Activated CD4-positive, alpha-beta T cell treated with anti-CD3 and anti-CD28 coated beads, Interleukin-2, amount 10 ng/mL, durations not matched to agents 7 days and 5 days (primary cell): ENCODE measurements at places on chromosomes 11 and 22. TPM values are rescaled to one million over a fixed set of nuclear protein-coding genes. Genes with fewer than 3 reads are reported as not detected.

CNGA4 gene
- total RNA-seq: 0.17 TPM

RFPL3 gene
- total RNA-seq: not detected

OVOL1 gene
- not detected for total RNA-seq

HEPN1 gene
- not detected for total RNA-seq

DMC1 gene
- total RNA-seq: 12.3 TPM

RIMBP3B gene
- 0.84 TPM for total RNA-seq

- DNase-seq: no peak
These were observed 246.6 kb downstream of the TMEM135 start for GRCh38 chr11:87284306-87284705.

DNA sequence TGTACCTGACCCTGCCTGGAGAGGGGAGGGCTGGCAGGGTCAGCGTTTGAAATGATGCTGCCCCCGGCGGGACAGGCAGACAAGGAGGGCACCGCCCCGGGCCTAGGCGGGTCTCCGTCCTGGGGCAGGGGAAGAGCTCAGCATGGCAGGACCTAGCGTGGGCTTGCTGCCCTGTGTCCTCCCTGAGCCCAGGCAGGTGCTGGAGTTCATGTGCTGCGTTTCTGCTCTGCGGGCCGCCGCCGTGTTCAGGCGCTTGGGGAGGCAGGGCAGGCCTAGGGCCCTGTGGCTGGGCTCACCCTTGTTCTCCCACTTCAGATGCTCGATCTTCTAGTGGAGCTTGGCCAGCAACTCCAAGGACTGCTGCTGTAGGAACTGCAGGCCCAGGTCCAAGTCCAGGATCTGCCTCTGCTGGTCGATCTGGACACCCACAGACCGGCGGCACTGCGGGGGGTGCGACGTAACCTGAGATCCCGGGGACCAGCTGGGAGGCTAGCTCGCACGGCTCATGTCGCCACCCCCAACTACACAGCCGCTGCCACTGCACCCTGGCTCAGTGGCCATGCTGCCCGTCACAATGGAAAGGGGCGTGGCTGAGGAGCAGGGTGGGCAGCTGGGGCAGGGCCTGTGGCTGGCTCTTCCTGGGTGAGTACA lies 84.4 kb downstream of the MED15 start:
- no peak for DNase-seq

GRCh38 chr11:67117176-67117575 lies 1.9 kb upstream of the KDM2A start:
- no peak for DNase-seq

GRCh38 chr11:34643846-34644245 lies 23.0 kb downstream of the EHF start:
- no peak for DNase-seq

- no peak for DNase-seq
These were observed 19.1 kb downstream of the CYB5R2 start for GRCh38 chr11:7654195-7654705.

DNA sequence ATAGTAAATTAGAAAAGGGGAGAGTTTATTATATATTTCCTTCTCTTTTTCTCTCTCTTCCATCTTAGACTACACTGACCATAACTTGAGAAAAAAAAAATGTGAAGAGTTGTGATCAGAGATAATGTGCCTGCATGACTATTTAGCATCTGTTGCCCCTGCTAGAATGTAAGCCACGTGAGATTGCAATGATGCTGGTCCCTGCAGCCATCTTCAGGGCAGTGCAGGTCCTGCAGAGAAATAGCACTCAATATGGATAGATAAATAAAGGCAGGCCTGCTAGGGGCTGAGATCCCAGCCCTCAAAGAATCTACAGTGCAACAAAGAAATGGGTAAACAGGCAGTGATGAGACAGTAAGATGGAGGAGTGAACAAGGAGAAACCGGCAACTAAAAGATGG lies 7.8 kb upstream of the DKK3 start:
- no peak for DNase-seq

- no peak for DNase-seq
These were observed 8.9 kb downstream of the SULT4A1 start for GRCh38 chr22:43853328-43853931.

- no peak for DNase-seq
These were observed 3.9 kb downstream of the ENDOD1 start for GRCh38 chr11:95093548-95093947.

GRCh38 chr22:24496661-24497060 lies 1.5 kb downstream of the UPB1 start:
- DNase-seq: no peak

DNA sequence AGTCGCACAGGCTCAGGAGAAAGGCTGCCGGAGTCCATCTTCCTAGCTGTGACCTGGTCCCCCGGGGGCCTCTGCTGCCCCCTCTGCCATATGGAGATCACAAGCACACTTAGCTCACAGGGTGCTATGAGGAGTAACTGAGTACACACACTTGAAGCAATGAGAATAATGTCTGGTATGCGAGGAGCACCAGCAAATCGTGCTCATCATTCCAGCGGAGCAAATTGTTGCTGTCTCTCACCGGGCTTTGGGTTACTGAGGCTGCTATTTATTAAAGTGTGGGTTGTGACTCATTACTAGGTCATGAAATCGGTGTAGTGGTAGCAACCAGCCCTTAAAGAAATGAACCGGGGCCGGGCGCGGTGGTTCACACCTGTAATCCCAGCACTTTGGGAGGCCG lies 48.1 kb upstream of the EIF3D start:
- DNase-seq: no peak

- no peak for DNase-seq
These were observed 390.1 kb upstream of the B3GAT1 start for GRCh38 chr11:134802116-134802515.

DNA sequence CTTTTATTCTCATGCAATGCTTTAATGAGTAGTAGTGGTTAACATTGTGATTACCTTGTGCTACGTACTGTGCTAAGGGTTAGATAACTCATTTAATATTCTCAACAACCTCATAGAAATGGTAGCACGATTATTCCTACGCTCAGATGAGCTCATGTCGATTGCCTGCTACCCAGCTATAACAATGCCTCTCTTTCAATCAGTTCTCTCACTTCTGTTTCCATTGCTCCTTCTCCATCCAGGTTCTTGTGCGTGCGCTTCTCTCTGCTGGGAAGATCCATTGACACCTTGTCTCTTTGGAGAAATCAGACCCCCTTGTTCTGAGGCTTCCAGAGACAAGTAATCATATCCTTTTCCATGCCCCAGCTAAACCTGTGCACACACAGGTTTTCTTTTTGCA lies 120.8 kb downstream of the NECTIN1 start:
- no peak for DNase-seq
